ENCODE measurements at places on chromosomes 4 and X. TPM values are rescaled to one million over a fixed set of nuclear protein-coding genes. Genes with fewer than 3 reads are reported as not detected.

COL25A1 gene
- not detected for total RNA-seq

LUZP4 gene
- not detected for total RNA-seq

LRCH2 gene
- total RNA-seq = not detected

FABP2 gene
- not detected for total RNA-seq

STOX2 gene
- total RNA-seq = not detected

HS3ST1 gene
- 0.07 TPM for total RNA-seq

BMP3 gene
- total RNA-seq = not detected

RAI2 gene
- total RNA-seq = 0.64 TPM

DNAAF6 gene
- total RNA-seq = not detected

FAM156B gene
- total RNA-seq = 11.6 TPM

IRAK1 gene
- 214 TPM for total RNA-seq

SLC25A14 gene
- 14.1 TPM for total RNA-seq

MGST2 gene
- total RNA-seq = 2.6 TPM

PJA1 gene
- total RNA-seq = 18.5 TPM

ZNF157 gene
- 0.79 TPM for total RNA-seq

SCRG1 gene
- total RNA-seq = not detected

PITX2 gene
- not detected for total RNA-seq

SPANXN2 gene
- not detected for total RNA-seq

CSAG2 gene
- total RNA-seq = not detected

EGF gene
- not detected for total RNA-seq

BEX1 gene
- 0.63 TPM for total RNA-seq

BGN gene
- total RNA-seq = not detected

GUF1 gene
- 41.3 TPM for total RNA-seq

RS1 gene
- total RNA-seq = not detected

GYPA gene
- not detected for total RNA-seq

SPACA5 gene
- total RNA-seq = not detected

PAK3 gene
- total RNA-seq = 0.31 TPM

SRPK3 gene
- not detected for total RNA-seq

NCAPG gene
- 52.1 TPM for total RNA-seq

HDX gene
- 0.70 TPM for total RNA-seq

MAGEB10 gene
- total RNA-seq = not detected

BEX4 gene
- total RNA-seq = 12.6 TPM

P2RY10 gene
- 64.9 TPM for total RNA-seq

GPR143 gene
- not detected for total RNA-seq

C4orf54 gene
- total RNA-seq = not detected

IL2RG gene
- 312 TPM for total RNA-seq

CT45A2 gene
- total RNA-seq = not detected

KLF8 gene
- 1.5 TPM for total RNA-seq

FAM3A gene
- total RNA-seq = 29.4 TPM

SLC34A2 gene
- total RNA-seq = not detected

GPR34 gene
- total RNA-seq = 1.5 TPM

NXF2 gene
- total RNA-seq = not detected

RAB33A gene
- total RNA-seq = 9.0 TPM

PTTG2 gene
- 0.55 TPM for total RNA-seq

GATA1 gene
- total RNA-seq = not detected

XPNPEP2 gene
- total RNA-seq = 0.29 TPM

MFSD8 gene
- 17.8 TPM for total RNA-seq
